ENCODE measurements at places on chromosomes 2 and 18.

GRCh38 chr2:233711312-233712008 is 1.2 kb upstream of the UGT1A5 start:
- peak; percentile 87 for DNase-seq

GRCh38 chr2:154193246-154193645 is 321.5 kb downstream of the GALNT13 start:
- DNase-seq, result no peak

DNA sequence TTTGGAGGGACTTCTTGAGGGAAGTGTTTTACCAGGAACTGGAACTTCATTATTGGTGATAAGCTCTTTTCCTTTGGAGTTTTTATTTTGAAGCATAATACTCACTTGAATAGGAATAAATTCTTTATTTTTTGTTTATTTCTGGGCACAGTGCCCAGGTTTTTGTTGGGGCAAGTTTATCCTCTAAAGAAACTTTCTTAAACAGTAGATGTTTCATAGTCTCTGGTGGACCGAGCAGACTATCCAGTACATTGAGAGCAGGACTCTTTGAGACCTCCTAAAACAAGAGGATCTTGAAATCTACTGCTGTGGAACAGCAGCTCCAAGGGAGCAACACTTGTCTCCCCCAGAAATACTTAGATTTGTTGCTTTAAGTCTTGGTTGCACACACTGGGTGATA is 109.4 kb downstream of the PARD3B start:
- no peak for DNase-seq

- DNase-seq, result no peak
Observed at GRCh38 chr2:200667413-200667812, 81.6 kb downstream of the AOX1 start.

DNA sequence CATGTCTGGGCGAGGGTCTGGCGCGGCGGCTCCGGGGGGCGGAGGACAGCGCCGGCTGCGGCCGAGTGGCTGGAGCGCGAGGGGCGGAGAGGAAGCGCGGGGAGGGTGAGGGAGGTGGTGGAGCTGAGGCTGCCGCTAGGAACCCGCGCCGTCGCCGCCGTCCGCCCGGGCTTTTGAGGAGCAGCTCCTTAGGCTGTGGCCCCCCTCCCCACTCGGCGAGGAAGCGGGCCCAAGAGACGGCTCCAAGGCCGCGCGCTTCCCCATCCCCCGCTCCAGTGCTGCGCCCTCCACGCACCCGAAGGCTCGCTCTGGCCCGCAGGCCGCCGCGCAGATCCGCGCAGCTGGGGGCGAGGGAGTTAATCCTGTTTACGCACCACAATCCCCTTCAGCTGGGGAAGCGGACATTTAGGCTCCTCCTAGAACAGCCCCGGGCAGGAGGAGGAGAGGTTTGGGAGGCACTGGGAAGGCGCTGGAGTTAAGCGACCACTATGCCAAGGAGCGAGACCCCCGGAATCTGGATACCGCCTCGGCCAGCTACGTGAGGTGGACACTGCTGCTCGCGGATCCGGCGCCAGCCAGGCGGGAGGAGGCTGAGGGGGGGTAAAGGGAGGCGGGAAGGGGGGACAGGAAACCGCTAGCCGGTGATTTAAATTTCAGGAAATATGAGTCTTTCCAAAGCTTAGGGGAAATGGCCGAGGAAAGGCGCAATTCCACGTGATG is at the start of gene CNRIP1:
Gene CNRIP1, minus strand, starts transcription at position 552 of the 720 bp plus-strand sequence. Its CDS starts 549 bp downstream, at position 3.
- peak; percentile 31 for DNase-seq

- peak; percentile 5 for DNase-seq
Observed at GRCh38 chr18:77811503-77811902, 561.9 kb downstream of the GALR1 start.

GRCh38 chr2:12119841-12120240 is 373.4 kb downstream of the LPIN1 start:
- DNase-seq, result no peak

DNA sequence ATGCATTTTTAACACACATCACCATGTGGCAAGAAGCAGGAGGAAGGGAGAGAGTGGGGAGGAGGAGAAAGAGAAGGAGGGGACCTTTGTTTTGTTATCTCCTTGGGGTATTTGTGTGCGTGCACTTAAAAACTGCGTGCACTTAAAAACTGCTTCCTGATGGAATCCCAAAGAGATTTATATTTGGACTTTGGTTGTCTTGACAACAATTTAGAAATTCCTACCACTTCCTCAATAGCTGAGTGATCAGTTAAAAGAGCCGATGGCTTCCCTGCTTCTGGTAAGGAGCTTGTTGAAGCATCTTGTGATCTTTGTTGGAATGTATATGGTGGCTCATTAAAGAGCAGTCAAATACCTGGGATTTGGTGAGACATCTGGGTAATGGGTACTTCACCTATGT is 4.5 kb downstream of the RAB31 start:
- no peak for DNase-seq

- DNase-seq, result no peak
Observed at GRCh38 chr18:8620845-8621244, 11.6 kb downstream of the RAB12 start.

DNA sequence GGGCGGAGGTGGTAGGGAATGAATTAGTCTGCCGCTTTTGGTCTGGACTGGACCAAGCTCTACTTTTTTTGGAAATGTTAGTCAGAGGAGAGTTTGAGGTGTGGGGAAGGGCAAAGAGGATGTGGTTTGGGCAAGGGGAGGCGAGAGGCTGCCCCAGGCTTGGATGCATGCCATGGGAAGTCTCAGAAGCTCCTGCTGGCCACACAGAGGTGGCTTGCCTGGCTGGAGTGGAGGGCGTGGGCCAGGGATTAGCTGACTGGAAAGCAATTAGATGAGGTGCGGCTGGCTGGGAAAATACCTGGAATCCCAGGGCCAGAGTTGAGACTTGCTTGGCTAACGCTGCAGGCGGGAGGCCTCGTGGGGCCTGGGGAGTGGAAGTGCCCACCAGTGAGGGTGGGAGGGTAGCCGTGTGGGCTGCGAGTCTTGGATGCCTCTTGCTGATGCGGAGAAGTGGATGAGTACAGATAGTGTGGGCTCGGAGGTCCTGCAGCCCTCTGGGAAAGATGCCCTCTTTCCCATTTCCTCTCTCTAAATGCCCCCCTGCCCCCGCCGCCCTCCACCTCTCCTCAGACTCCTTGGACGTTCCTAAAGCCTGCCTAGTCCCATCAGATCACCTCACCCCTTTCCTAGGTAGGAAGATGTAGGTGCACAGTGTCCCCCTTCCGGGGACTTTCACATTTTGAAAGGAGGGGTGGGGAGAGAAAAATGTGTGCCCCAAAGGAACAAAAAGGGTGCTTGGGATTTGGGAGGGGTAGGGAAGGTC is 117.6 kb downstream of the SMAD7 start:
- DNase-seq, result peak; percentile 69
